Smooth muscle cell of the coronary artery (primary cell): ENCODE measurements at places on chromosomes 16 and 17. TPM values are rescaled to one million over a fixed set of nuclear protein-coding genes. Genes with fewer than 3 reads are reported as not detected.

Gene C16orf46
- not detected in 2 replicates for total RNA-seq

Gene DRC7
- 0.23 TPM in 1 of 2 replicates, not detected in the other for total RNA-seq

Gene LITAFD
- total RNA-seq: not detected in 2 replicates

Gene PHOSPHO1
- 0.45 TPM in 1 of 2 replicates, not detected in the other for total RNA-seq

Gene OTOP2
- not detected in 2 replicates for total RNA-seq

Gene ESRP2
- total RNA-seq: under 0.01 TPM in 1 of 2 replicates, not detected in the other

Gene NXN
- total RNA-seq: 2.2 and 5.9 TPM in 2 replicates

Gene NUBP1
- total RNA-seq: 17.8 and 20.1 TPM in 2 replicates

Gene FAM171A2
- 2.5 and 4.0 TPM in 2 replicates for total RNA-seq

Gene TUBB3
- 294 and 447 TPM in 2 replicates for total RNA-seq

Gene KCNH6
- total RNA-seq: not detected in 2 replicates

Gene KRTAP4-6
- not detected in 2 replicates for total RNA-seq

Gene SKAP1
- not detected in 2 replicates for total RNA-seq

Gene MMP2
- total RNA-seq: 985 and 2,683 TPM in 2 replicates

Gene TRAF7
- 37.0 and 49.5 TPM in 2 replicates for total RNA-seq

Gene SLFN12
- total RNA-seq: 12.1 and 35.1 TPM in 2 replicates

Gene SMIM22
- total RNA-seq: not detected in 2 replicates

Gene CCDC200
- not detected in 2 replicates for total RNA-seq

Gene MYO15B
- total RNA-seq: 1.6 and 4.0 TPM in 2 replicates

Gene ACSM2A
- not detected in 2 replicates for total RNA-seq

Gene CFAP119
- 1.9 and 2.6 TPM in 2 replicates for total RNA-seq

Gene KCNAB3
- total RNA-seq: 0.15 TPM in 1 of 2 replicates, not detected in the other

Gene KRT16
- total RNA-seq: 0.15 and 0.35 TPM in 2 replicates

Gene SCN4A
- total RNA-seq: not detected in 2 replicates

Gene CFDP1
- total RNA-seq: 44.4 and 142 TPM in 2 replicates

Gene RRAD
- total RNA-seq: 6.6 and 22.5 TPM in 2 replicates

Gene TMEM106A
- total RNA-seq: 1.6 and 2.0 TPM in 2 replicates

Gene KRT40
- not detected in 2 replicates for total RNA-seq

Gene CRYM
- total RNA-seq: 2.8 TPM in 1 of 2 replicates, not detected in the other

Gene EME1
- 0.59 and 2.6 TPM in 2 replicates for total RNA-seq

Gene CACNG3
- not detected in 2 replicates for total RNA-seq

Gene CCL2
- total RNA-seq: 17.9 and 393 TPM in 2 replicates

Gene KCNG4
- not detected in 2 replicates for total RNA-seq

Gene CD300LF
- total RNA-seq: not detected in 2 replicates

Gene OR3A3
- not detected in 2 replicates for total RNA-seq

Gene NUBP2
- total RNA-seq: 30.3 and 65.2 TPM in 2 replicates

Gene GCGR
- total RNA-seq: not detected in 2 replicates

Gene PRAC2
- total RNA-seq: not detected in 2 replicates

Gene SBK1
- under 0.01 TPM in 1 of 2 replicates, not detected in the other for total RNA-seq

Gene FZD2
- total RNA-seq: 12.8 and 15.1 TPM in 2 replicates

Gene CHD9NB
- total RNA-seq: 0.98 and 3.5 TPM in 2 replicates

Gene MT1A
- total RNA-seq: 1.7 TPM in 1 of 2 replicates, not detected in the other

Gene MYH1
- total RNA-seq: not detected in 2 replicates

Gene P2RX5
- total RNA-seq: 0.38 TPM in 1 of 2 replicates, not detected in the other

Gene RND2
- 0.53 and 0.82 TPM in 2 replicates for total RNA-seq

Gene ABCC11
- total RNA-seq: 0.08 TPM in 1 of 2 replicates, not detected in the other
